ENCODE measurements at places on chromosomes 5 and 9.

GRCh38 chr5:146307796-146308195 is 30.8 kb upstream of the POU4F3 start:
- DNase-seq, result no peak

GRCh38 chr9:87991151-87991870 is 17.0 kb upstream of the CDK20 start:
- DNase-seq, result no peak

- no peak for DNase-seq
Measured at GRCh38 chr9:105908069-105908468, 213.7 kb downstream of the TMEM38B start.

GRCh38 chr5:75510417-75510835 is 1.0 kb downstream of the CERT1 start:
- no peak for DNase-seq

DNA sequence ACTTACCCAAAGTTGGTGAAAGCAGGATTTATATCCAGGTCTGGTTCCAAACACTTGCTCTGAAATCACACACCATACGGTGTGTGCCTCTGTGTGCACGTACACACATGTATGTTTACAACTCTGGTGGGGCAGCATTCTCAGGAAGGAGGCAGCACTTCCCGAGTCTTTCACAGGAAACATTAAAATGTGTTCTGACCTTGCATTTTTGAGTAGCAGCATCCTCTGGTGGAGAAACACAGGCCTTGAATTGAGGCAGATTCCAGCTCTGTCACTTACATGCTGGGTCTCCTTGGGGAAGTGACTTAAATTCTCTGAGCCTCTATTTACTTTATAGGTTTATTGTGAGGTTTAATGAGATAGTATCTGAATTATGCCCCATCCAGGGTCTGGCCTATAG is 126.4 kb downstream of the RGS3 start:
- no peak for DNase-seq

DNA sequence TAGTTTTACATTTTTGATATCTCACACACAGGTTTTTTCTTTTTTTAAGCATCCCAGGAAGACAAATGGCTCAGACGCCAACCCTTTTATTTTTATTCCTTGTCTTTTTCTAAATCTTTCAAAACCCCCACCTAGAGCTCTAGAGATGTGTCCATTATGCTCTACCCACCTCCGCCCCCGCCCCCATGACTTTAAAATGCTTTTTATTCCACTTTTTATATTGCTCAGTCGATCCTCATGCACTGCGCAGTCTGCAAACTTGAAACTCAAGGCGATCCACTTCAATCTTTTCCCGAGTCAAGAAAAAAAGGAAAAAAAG is 411 bp upstream of the MAT2B start:
- DNase-seq, result no peak

DNA sequence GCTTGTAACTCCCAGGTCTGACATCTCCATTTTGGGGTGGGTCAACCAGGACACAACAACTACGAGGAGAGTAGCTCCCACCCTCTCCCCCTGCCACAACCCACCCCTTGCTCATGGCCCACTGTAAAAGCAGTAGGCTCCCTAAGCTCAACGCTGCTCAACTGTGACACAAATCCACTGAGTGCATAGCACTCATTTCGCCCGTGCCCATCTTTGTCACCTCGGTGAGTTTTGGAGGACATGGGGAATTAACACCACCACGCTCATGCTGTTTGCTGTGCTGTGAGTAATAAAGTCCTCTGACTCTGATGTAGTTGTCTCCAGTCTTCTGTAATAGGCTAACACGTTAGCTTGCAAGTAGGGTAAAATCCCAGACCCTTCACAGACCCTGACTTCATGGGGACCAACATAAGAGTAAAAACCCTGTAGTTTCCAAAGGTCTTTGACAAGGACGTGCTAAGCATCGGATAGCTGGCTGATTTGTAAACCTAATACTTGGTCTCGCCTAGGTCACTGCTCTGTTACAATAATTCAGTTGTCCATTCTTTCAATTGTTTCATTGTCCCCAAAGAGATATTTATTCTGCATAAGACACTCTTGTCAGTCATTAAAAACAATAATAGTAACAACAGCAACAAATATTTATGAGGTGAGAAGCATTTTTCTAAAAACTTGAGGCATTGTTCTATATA is 7.7 kb downstream of the PLGRKT start:
- no peak for DNase-seq

DNA sequence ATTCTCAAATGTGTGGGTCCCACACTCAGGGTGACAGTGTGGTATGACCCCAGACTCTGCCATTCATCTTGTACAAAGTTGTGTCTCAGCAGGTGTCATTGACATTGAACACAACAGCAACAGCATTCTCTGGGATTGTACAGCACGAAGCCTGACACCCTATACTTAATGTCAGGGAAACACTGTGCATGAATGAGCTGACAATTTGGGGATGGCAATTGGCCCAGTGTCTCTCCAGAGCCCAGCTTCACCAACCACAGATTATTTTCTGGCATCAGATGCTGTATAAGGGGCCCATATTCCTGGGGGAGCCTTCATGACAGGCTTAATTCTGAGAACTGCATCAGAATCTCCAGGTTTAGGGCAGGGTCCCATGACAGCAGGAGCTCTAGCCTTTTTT is 143.2 kb downstream of the GCNT1 start:
- no peak for DNase-seq

DNA sequence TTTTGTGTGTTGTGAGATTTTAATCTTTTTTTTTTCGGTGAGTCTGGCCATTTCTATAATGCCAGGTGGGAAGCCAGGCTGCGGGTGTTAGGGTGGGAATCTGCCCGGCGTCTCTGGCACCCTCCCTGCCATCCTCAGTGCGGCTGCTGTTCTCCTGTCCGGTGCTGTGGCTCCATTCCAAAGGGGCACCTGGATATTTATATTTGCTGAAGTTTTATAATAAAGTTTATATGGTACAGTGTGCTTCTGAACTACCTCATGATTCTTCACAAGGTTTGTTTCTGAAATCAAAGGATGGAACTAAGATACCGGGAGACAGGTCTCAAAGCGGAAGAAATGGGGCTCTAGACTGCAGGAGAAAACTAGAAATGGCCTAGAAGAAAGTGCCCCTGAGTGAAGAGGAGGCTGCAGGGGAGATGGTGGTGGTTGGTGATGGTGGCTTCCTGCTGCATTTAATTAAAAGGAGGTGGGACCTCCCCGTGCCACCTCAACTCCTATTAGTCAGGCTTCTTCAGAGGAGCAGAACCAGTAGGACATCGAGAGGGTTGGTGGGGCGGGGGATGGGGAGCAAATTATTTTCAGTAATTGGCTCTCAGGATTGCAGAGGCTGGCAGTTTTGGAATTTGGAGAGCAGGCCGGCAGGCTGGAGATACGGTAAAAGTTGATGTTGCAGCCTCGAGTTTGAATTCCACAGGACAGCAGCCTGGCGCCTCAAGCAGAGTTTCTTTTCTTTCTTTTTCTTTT is 102.2 kb upstream of the ICE1 start:
- peak; percentile 45 for DNase-seq

GRCh38 chr9:108136656-108137055 is 647.1 kb upstream of the KLF4 start:
- DNase-seq, result no peak
